Thoracic aorta (tissue), 2 donors: ENCODE measurements at places on chromosomes 3 and 15. TPM values are rescaled to one million over a fixed set of nuclear protein-coding genes. Genes with fewer than 3 reads are reported as not detected.

GRCh38 chr3:132625613-132626012 lies 28.5 kb downstream of the ACKR4 start:
- no peak for DNase-seq

GRCh38 chr3:70000563-70001081 lies 1.1 kb downstream of the SAMMSON start:
- DNase-seq, result no peak

GRCh38 chr15:40859206-40859851 lies 14.7 kb downstream of the RHOV start:
- DNase-seq, result no peak

FOXB1 gene
- not detected for total RNA-seq

DNA sequence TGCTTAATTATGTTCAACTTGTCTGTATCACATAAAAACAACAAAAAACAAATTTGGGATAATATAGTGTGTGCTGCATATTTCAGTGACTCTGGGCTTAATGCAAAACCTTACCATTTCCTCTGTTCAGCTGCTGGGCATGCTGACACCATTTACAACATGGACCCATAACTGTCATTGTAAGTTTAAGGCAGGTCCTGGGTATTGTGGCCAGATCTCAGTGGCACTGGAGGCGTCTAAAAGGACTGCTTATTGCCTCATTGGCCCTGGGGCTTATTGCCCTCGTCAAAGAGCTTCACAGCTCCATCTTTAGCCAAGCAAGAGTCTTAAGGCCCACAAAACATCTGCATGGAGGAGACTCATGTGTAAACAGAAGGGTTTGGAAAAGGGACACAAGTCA lies 390.2 kb downstream of the NR2F2 start:
- DNase-seq, result no peak

- DNase-seq, result no peak
Measured at GRCh38 chr3:53709256-53709655, 137.0 kb downstream of the CHDH start.
